ENCODE measurements at places on chromosomes 6 and 20. TPM values are rescaled to one million over a fixed set of nuclear protein-coding genes. Genes with fewer than 3 reads are reported as not detected.
A peak's percentile ranks its signal among the peaks of the same experiment; 100 is the strongest.

GRCh38 chr6:19181211-19181610, 656.0 kb upstream of the ID4 start:
- DNase-seq: peak; percentile 13

DNA sequence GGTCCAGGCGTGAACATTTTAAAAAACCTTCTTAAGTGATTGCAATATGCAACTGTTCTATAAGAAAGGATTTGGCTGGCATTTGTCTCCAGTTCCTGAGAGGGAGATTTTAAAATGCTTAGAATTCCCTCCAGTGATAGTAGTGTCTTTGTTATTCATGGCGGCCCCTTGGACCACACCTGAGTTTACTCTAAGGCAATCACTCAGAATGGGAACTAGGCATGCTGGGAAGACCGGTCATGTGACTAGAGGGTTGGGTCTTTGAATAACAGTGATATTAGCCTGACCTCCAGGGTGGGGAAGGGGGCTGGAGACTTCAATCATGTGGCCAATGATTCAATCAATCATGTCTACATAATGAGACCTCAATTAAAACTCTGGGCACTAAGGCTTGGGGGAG, 50.7 kb upstream of the UTRN start:
- DNase-seq: no peak

- no peak for DNase-seq
Observed at GRCh38 chr6:46347669-46348068, 143.6 kb downstream of the RCAN2 start.

Gene C6orf58
- 1.2 TPM for polyA plus RNA-seq

Gene HS3ST5
- 1.4 TPM for polyA plus RNA-seq

Gene VSX1
- polyA plus RNA-seq: not detected

Gene PTCRA
- polyA plus RNA-seq: not detected
